Astrocyte of the hippocampus (primary cell): ENCODE measurements at places on chromosomes 3 and 15.

- no peak for DNase-seq
Measured at GRCh38 chr15:52733088-52733487, 53.9 kb upstream of the ATOSA start.

- DNase-seq: no peak
Measured at GRCh38 chr3:52721002-52721729, 15.3 kb downstream of the SPCS1 start.

- DNase-seq: peak; percentile 45
Measured at GRCh38 chr3:29822071-29822470, 541.2 kb downstream of the RBMS3 start.

- DNase-seq: no peak
Measured at GRCh38 chr15:29695489-29696167, 126.6 kb downstream of the TJP1 start.

GRCh38 chr3:65039754-65040210, 352.0 kb upstream of the ADAMTS9 start:
- peak; percentile 65 for DNase-seq

- DNase-seq: no peak
Measured at GRCh38 chr3:195893516-195893915, 14.8 kb downstream of the TNK2 start.

DNA sequence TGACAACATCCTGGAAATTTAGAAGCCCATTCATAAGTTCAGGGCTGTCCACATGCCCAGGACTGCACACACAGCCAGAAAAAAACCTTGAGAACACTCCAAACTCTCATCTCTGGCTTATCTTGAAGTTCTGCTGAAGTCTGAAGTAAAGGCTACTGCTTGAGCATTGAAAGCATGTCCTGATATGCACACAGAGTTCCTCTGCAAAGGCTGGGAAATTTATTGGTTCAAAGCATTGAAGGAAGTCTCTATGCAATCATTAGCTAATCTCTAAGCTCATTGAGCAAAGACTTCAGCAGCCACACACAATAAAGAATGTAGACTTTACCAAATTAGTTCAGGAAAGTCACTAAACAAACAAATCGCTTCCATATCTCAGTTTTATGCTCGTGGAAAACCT, 162.0 kb upstream of the STT3B start:
- DNase-seq: no peak

DNA sequence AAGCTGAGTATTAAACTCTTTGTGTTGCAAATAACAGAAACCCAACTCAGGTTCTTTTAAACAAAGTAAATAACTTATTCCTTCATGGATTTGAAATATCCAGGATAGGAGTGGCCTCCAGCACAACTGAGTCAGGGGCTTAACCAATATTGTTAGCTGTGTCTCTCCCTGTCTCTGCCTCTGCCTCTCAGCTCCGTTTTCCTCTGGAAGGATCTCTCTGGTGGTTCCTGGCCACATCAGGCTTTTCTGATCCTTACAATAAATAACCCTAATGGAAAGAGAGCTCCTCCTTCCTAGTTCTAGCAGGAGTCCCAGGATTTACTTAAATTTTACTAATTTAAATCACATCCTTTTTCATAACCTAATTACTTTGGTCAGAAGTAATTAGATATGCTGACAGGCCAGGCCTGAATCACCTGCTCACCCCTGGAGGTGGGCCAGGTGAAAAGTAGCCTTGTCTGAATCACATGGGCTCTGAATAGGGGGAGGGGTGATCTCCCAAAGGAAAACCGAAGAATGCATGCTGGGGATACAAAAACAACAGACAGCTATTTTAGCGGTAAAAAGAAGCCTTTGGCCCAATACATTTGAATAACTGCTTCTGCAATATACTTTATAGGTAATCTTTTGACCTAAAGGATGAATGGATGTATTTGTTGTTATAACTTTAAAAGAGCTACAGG, 75.4 kb downstream of the REC114 start:
- DNase-seq: peak; percentile 26

DNA sequence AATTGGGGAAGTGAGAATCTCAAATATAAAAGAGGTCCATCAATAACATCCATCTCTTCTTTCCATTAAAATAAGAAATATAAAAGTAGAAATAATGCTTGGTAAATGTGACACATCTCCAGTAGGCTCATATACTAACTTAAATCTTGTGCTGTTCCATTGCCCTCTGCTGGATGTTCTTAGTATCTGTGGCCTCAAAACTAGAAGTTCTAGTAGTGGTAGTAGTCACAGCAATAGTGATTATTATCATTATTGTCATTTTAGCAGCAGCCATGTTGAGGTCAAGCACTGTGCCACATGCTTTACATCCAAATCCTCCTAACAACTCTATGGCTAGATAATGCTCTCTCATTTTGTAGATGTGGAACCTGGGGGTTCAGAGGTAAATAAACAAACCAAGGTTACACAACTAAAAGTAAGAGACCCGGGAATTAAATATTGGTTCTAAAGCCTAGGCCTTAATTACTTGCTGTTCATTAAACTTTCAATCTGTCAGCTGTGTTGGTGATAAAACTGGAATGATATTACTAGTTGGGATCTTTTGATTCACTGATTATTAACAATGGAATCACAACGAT, 20.2 kb upstream of the BTLA start:
- peak; percentile 74 for DNase-seq
